NCI-H2081 (cell line): ENCODE measurements at places on chromosomes 1 and 21.

- no peak for DNase-seq
These were observed 7.3 kb upstream of the ADAM15 start for GRCh38 chr1:155043793-155044192.

DNA sequence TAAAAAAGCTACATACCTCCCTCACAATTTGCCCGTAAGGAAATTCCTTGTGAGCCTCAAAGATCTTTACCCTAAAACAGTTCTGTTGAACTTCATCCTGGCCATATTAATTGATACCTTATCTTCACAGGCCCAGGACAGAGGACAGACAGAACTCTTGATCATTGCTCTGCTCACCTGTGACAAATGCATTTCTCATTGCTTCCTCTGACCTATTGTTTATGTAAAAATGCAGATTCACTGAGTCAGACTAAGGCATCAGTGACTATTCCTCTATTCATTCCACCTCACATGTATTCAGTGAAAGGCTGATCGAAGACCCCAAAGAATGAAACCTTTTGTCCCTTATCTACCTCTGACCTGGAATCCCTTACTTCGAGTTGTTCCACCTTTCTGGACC, 61.0 kb downstream of the BACH1 start:
- no peak for DNase-seq

- no peak for DNase-seq
These were observed 44.9 kb upstream of the NTPCR start for GRCh38 chr1:232905331-232906034.

DNA sequence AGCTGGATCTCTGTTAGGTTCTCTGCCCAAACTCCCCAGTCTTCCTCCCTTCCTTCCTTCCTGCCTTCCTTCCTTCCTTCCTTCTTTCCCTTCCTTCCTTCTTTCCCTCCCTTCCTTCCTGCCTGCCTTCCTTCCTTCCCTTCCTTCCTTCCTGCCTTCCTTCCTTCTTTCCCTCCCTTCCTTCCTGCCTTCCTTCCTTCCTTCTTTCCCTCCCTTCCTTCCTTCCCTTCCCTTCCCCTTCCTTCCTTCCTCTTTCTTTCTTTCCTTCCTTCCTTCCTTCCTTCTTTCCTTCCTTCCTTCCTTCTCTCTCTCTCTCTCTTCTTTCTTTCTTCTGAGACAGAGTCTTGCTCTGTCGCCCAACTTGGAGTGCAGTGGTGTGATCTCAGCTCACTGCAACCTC, 8.7 kb upstream of the LSM10 start:
- DNase-seq = no peak

DNA sequence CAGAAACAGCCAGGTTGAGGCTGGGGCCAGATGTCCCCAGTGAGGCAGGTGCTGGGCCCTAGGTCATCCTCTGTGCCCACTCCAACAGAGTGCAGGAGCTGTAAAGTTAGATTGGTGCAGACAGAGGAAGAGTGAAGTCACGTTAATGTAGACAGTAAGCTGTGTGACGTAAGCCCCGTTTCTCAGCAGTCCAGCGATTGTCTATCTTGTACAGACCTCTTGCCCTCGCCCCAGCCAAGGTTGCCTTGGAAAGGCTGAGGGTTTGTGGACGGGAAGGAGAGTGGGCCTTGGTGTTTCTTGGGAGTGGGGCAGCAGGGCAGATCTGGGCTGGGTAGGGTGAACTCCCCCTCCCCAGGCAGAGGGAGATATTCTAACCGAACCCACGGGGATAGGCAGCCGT, 13.5 kb downstream of the FAAH start:
- no peak for DNase-seq

DNA sequence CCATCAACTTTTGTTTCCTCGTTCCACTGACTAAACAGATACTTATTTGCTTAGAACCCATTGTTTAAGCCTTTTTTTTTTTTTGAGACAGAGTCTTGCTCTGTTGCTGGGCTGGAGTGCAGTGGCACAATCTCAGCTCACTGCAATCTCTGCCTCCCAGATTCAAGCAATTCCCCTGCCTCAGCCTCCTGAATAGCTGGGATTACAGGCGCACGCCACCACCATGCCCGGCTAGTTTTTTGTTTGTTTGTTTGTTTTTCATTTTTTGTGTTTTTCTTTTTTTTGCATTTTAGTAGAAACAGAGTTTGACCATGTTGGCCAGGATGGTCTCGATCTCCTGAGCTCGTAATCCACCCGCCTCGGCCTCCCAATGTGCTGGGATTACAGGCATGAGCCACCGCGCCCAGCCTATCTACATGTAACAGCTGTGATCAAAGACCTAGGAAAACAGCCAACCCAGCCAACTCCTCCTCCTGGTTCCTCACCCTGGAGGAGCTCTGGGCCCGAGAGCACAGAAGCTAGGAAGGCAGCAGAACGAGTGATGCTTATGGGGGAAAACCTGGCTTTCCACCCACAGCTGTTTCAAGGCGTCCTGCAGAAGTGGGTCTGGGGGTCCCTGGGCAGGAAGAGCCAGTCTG, 32.9 kb downstream of the KCNN3 start:
- DNase-seq = no peak

GRCh38 chr1:199551967-199552565, 475.4 kb upstream of the NR5A2 start:
- DNase-seq = peak; percentile 72

DNA sequence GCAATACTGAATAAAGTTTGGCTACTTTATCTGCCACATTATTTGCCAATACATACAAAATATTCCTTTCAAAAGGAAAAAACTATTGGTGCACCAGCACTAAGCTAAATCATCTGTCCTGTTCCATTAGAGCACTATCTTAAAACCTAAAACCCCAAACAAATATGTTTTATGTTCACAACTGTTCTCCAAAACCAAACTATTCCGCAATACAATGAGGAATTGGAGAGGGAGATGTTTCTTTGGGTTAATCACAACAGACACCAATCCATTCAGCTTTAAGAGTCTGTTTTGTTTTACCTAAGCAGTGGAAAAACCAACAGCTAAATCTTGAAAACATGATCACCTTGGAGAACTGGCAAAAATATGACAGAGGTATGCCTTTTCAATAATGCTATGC, 85.1 kb downstream of the ZNF644 start:
- no peak for DNase-seq

- DNase-seq = no peak
These were observed 21.5 kb downstream of the OLIG2 start for GRCh38 chr21:33047231-33047630.

DNA sequence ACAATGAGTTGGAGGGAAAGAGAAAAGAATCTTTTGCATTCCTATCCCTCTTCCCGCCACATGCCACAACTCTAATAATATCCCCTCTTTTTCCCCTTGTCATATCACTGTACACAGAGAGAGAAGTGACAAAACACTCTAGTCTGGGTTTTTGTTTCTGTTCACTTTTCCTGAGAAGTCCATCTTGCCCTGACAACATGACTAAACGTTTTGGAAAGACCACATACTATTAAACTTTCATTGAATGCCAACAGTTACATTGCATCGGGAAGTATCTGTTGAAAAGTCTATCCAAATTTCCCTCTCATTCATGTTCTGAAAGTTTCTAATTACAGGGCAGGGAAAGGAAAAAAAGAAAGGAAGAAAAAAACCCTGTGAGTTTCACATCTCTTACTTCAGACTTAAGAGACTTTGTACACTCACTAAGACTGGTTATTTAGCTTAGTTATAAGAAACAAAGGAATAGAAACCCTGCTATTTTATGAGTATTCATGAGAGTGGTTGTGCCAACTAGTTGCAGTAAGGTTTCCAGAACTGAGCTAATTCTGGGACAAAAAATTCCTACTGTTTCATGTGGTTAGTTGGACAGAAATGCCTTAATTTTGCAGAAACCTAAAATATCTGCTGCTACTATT, 16.9 kb downstream of the PLA2G4A start:
- no peak for DNase-seq

GRCh38 chr1:101166583-101167120, 70.2 kb upstream of the S1PR1 start:
- DNase-seq = no peak

- no peak for DNase-seq
These were observed 6.2 kb downstream of the HPCAL4 start for GRCh38 chr1:39685071-39685470.

GRCh38 chr1:183349201-183349711, 68.9 kb downstream of the NMNAT2 start:
- peak; percentile 52 for DNase-seq

- no peak for DNase-seq
These were observed 29.8 kb upstream of the CACYBP start for GRCh38 chr1:174969977-174970376.

GRCh38 chr1:16204634-16205333, 7.7 kb downstream of the ARHGEF19 start:
- peak; percentile 17 for DNase-seq

- DNase-seq = no peak
These were observed 11.2 kb downstream of the CLEC20A start for GRCh38 chr1:178485541-178485981.

GRCh38 chr1:178548108-178548507, 35.2 kb downstream of the TEX35 start:
- no peak for DNase-seq

GRCh38 chr1:207762622-207763021, 10.8 kb downstream of the CD46 start:
- DNase-seq = no peak

- no peak for DNase-seq
These were observed 27.5 kb downstream of the CTH start for GRCh38 chr1:70438529-70438928.

DNA sequence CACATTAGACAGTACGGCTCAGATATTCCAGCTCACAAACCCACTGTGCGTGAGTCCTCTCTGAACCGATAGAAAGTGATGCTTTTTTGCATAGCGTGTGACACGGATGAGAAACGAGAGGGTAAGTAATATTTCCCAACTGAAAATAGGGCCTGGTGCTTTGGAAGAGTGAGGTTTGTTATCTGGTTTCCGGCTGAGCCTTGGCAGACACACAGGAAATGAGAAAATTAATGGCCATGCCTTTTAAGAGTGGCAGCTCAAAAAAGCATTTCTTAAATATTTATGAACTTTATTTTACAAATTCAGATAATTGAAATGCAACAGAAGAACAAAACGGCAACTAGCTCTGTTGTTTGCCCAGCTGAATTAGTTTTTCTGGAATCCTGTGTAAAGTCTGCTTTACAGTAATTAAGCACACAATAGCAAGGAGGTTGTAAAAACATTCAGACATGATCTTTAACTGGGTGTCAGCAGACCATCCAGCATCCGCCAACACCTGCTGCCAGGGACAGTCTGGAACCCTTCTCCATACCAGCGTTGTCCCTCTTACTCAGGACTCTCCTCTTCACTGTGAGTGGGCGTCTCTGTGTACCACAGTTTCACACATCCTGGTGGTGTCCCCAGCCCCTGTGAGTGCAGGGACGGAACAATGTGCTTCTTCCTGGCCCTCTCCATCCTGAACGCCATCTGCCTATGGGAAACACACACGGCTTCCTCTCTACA, 155.4 kb downstream of the PGBD5 start:
- DNase-seq = peak; percentile 73

DNA sequence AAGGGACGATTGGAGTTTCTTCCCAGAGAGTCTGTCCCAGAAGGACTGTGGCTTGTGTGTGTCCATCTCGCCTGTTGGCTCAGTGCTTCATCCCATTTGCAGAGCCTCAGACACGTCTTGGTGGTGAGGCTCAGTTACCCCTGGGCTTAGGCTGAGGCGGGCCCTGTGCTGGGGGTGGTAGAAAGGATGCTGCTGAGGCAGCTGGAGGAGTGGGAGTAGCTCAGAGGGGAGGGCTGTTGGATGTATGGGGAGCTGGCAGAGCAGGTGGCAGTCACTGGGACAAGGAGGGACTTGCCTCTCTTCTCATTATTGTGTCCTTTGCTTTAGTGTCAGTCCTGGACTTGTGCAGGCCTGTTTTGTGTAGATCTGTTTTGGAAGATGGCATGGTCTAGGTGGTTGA, 7.3 kb upstream of the MIIP start:
- no peak for DNase-seq

DNA sequence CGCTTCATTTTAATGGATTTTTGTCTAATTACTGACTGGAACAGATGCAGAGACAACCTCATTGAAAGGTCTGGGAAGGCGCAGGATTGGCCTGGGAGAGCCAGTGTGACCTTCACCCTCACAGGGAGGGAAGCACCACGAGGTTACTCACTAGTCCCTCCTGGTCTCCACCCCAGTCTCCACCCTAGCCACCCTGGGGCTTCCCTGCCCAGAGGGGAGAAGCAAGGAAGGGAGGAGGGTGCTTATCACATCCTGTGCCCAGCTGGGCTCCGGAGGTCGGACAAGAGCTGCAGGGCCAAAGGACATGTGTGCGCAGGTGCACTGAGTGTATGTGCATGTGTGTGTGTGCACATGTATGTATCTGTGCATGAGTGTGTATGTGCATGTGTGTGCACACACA, 220.1 kb upstream of the VAMP3 start:
- DNase-seq = no peak

- DNase-seq = peak; percentile 16
These were observed 102.5 kb downstream of the KCNN3 start for GRCh38 chr1:154767315-154768240.

GRCh38 chr1:24212376-24212775, 25.3 kb upstream of the IFNLR1 start:
- no peak for DNase-seq

DNA sequence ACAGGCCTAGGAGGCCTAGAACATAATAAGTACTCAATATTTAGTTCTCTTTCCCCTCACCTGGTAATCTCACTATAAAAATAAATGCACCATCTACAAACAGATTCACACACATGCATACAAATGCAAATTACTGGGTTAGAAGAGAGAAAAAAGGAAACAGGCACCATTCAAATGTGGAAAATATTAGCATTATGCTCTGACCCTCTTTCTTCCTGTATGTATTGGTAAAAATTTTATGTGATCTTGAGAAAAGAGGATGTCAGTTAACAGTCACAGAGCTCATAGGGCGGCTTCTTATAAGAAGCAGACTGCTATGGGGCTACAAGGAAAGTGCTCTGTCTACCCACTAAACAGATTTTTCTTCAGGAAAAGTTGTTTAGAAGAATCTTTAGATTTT, 565.4 kb downstream of the LMO4 start:
- DNase-seq = no peak

- no peak for DNase-seq
These were observed 973 bp downstream of the KRTAP10-11 start for GRCh38 chr21:44647222-44647552.

- DNase-seq = no peak
These were observed 298.4 kb upstream of the SPAG17 start for GRCh38 chr1:118483245-118484006.

GRCh38 chr1:208008534-208008933, 97.6 kb upstream of the CD34 start:
- DNase-seq = no peak
